Fibroblast of the conjunctiva (primary cell): ENCODE measurements at places on chromosomes 1 and 21.

DNA sequence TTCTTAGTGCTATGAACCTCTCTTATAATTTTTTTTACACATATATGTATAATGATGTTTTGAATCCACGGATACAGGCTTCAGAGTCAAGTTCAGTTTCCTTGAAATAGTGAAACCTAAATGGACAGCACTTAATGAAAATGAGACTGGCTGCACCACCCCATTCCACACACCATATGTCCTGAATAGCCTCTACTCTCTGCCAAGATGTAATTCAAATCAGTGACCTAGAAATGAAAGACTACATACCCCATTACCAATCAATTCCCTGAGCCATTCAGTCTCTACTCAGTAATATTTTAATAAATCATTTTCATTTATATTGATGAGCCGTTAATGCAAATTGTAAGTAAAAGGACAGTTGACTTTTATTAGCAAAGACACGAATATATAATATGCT is 614.9 kb upstream of the TMPRSS15 start:
- DNase-seq, result no peak

DNA sequence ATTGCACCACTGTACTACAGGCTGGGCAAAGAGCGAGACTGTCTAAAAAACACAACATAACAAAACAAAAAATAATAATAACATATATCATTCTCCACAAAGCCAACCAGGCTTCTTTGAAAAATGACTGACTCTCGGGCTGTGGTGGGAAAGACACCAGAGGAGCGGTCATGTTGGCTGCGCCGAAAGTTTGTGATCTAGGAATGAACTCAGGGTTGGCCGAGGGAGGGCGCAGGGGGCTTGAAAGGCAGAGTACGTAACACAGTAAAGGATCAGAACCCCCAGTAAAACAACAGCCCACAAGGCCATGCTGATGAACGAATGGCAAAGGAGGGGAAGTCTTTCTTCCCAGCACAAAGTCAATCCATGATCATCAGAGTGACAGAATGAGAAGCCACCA is 4.7 kb downstream of the SLC35E2B start:
- no peak for DNase-seq

DNA sequence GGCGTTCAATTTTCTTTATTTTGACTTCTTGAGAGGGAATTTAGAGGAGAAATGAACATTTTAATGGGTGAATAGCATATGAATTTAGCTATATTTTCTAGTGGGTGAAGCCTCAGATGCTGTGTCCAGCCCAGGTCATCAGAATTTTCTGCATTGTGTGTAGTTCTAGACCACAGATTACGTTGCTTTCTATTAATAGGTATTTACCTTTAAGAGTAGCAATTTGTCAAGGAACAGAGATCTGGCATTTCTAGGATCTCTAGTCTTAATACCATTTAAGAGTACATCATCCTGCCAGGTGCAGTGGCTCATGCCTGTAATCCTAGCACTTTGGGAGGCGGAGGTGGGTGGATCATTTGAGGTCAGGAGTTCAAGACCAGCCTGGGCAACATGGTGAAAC is 20.7 kb downstream of the TDRD5 start:
- no peak for DNase-seq

DNA sequence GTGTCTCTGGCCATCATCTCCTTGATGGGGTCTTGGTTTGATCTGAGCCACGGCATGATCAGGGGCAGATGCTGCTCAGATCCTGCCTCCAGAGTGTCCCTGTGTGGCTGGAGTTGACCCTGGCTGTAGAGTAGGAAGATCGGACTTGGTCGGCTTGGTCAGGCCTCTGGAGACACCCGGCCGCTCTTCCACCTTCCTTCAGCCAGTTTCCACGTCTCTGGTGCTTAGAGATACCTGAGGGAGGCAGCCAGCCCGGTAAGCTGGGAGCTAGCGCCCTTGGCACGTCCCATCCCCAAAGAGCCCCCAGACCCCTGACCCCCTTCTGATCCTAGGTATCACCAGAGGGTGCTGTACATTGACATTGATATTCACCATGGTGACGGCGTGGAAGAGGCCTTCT is 8.8 kb downstream of the MARCKSL1 start:
- DNase-seq, result no peak

GRCh38 chr1:205672395-205672889 is 7.9 kb downstream of the SLC45A3 start:
- no peak for DNase-seq

DNA sequence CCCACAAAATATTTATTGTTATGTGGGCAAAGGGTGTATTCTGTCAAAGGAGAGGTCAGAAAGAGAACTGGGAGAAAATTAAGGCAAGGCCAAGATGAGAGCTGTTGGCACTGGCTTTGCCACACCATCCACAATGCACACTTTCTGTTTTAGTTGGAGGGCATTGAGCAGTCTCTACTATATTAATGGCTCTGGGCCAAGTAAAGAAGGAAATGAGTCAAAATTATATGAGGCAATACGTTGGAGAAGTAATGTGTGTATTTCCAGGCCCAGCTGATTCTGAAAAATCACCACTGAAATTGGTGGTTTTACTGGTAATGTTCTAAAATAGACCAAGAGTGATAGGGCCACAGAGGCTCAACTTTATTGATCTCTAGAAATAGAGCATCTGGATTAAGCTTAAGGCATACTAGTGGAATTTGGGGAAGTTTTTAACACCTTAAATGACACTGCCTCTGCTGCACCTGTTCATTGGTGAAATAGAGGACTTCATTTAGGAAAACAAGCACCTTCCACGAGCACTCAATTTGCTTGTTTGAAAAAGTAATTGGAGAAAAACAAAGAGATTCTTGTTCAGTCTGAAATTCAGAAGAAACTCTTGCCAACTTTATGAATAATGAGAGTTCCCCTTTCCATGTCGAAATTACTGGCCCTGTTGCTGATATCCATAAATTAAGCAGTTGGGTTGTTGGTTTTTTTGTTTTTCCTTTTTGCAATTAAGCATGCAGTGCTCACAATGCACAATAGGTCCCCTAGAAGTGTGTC is 424.9 kb downstream of the ADGRL2 start:
- peak; percentile 48 for DNase-seq

DNA sequence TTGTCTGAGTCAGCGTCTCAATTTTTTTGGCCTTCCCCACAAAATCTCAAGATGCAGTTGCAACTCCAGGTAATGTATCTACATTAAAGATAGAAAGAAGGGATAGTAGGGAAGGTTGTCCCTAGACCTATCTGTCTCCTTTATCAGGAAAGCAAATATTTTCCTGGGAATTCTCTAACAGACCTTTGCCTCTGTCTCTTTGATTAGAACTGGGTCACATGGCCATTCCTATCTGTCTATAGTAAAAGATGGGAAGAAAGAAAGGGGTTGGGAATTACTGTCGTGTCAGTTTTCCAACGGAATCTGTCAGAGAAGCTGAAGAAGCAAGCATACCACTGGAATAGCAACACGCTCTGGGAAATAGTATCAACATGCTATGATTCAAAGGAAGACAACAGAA is 48.7 kb downstream of the ZNF326 start:
- no peak for DNase-seq

GRCh38 chr1:65524931-65525265 is 104.4 kb downstream of the LEPR start:
- no peak for DNase-seq

DNA sequence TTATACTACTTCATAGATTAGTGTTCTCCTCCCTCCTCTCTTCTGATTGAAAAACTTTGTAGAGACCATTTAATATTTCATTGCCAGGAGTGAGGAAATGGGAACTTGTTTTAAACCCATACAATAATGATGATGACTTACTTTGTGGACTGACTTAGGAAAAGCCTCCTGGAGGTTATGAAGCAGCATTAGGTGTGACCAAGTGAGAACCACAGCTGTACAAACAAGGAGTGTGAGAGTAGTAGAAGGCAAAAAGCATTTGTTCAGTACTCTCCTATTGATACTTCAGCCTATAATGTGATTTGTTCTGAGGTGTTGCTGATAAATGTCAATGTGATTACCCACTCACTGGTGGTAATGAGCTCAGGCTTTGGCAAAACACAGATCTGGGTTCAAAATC is 8.4 kb downstream of the TIPRL start:
- DNase-seq, result no peak

DNA sequence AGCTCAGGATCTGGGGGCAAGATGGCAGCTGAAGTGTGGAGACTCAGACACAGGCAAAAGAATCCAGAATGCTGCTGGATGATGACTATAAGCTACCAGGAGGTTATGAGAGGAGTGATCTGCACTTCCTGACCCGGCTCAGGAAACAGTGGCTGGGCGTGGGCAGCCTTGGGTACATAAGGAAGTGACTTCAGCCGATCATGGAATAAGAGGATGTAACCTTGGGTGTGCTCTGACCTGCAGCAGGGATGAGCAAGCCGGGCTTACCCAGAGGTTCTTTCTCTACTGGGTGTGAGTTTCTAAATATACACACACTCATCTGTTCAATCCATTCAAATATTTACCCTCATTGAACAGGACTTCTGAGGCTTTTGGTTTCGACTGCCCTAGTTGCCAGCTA is 62.7 kb downstream of the CD34 start:
- no peak for DNase-seq

GRCh38 chr21:39009587-39010225 is 173.5 kb downstream of the PSMG1 start:
- DNase-seq, result no peak

GRCh38 chr1:243799908-243800307 is 50.1 kb downstream of the AKT3 start:
- no peak for DNase-seq

GRCh38 chr21:42533306-42533962 is 19.8 kb downstream of the SLC37A1 start:
- no peak for DNase-seq

DNA sequence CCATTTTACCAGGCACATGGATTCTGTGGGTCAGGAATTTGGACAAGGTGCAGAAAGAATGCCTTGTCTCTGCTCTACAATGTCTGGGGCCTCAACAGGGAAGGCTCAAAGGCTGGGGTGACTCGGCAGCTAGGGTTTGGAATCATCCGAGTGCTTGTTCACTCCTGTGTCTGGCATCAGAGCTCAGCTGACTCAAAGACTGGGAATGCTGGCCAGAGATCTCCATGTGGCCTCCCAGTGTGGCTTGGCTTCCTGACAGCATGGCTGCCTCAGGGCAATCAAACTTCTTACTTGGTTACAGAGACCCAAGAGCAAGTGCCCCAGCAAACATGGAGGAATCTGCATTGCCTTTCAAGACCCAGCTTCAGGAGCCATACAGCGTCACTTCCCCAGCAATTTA is 110.5 kb downstream of the TOMM20 start:
- DNase-seq, result peak; percentile 83

GRCh38 chr1:219298571-219299148 is 125.0 kb downstream of the LYPLAL1 start:
- DNase-seq, result no peak

- no peak for DNase-seq
Observed at GRCh38 chr1:156366378-156367166, 2.4 kb upstream of the RHBG start.

DNA sequence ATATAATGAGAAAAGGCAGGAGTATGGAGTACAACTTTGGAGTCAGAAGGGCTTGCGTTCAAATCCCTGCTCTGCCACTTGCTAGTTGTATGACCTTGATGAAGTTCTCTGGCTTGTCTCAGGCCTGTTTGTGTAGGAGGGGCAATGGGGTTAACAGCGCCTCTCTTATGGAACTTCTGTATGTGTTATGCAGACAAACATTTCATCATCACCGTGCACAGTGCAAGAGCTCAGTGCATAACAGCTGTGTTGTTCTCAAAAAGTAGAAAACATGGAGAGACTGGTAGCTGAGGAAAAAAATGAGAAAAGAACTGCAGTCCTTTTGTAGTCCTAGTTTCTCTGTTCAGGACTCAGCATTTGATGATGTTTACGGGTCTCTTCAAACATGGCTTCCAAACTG is 10.4 kb upstream of the ZNF648 start:
- DNase-seq, result no peak

DNA sequence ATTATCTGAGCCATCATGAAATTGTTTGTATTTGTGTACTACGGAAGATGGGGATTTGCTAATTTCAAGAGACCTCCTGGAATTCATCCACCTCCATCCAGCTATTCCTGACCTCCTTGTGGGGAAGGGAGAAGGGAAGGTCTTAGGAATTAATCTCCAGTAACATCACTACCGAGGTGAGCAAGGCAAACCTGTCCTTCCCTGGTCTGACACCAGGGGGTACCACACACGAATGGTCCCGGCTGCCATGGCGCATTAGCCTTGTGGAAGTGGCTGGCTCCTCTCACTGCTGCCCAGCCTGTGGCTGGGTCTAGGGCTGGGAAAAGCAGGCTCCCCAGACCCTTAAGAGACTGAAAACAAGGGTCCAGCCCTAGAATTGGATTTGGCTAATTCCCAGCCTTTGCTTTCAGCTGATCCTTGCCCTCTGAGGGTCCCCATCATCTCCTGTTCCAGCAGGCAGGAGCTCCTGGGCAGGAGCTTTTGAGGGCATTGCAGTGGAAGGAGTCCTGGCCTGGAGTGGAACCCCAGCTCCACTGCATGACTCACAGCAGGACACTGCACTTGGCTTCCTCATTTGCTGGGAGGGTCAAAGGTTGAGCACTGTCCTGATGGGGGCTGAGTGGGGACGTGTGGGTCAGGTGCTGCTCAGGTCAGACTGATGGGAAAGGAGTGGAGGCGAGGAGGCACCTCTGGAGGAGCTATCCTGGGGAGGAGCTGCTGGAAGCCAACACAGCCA is 34.8 kb downstream of the RIMS3 start:
- DNase-seq, result no peak

- no peak for DNase-seq
Observed at GRCh38 chr21:23101111-23101510, 2102.9 kb downstream of the NCAM2 start.

- DNase-seq, result no peak
Observed at GRCh38 chr1:38581396-38581795, 278.2 kb downstream of the RRAGC start.

- no peak for DNase-seq
Observed at GRCh38 chr1:246875041-246876026, 56.4 kb downstream of the AHCTF1 start.

- no peak for DNase-seq
Observed at GRCh38 chr21:26032263-26032662, 138.3 kb downstream of the APP start.

DNA sequence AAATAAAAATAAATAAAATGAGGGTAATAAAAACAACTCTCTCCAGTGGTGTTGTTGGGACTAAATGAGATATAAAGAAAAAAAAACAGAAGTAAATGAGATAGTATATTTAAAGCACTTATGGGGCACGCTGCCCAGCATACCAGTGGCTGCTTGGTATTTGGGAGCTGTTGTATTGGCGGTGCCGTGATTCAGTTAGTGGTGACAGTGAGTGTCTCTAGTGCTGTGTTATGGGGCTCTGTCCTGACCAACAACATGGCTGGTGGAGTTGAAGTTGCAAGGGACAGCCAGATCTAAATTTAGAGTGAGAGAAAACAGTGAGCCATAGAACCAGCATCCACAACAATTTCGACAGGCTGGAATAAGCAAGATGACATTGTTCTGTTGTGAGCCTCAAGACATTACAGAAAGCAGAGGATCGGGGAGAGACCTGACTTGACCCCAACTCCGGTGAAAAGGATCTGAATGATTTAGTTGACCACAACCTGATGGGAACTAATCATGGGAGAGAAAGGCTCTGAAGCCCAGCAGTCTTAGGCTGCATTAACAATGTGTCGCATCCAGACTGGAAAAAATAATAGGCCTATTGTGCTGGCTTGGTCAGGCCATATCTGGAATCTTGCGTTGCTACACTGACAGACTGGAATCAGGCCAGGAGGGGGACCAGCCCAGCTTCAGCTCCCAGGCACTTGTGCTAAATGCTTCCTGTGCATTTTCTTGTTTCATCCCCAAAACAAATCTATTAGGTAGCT is 2.4 kb upstream of the MFSD2A start:
- no peak for DNase-seq

- DNase-seq, result no peak
Observed at GRCh38 chr1:78902641-78903040, 103.9 kb downstream of the ADGRL4 start.
